Stimulated activated CD8-positive, alpha-beta memory T cell treated with anti-CD3 and anti-CD28 coated beads, Interleukin-15, amount 100 ng/mL, for 48 hours (primary cell): ENCODE measurements at places on chromosomes 1 and 21.

DNA sequence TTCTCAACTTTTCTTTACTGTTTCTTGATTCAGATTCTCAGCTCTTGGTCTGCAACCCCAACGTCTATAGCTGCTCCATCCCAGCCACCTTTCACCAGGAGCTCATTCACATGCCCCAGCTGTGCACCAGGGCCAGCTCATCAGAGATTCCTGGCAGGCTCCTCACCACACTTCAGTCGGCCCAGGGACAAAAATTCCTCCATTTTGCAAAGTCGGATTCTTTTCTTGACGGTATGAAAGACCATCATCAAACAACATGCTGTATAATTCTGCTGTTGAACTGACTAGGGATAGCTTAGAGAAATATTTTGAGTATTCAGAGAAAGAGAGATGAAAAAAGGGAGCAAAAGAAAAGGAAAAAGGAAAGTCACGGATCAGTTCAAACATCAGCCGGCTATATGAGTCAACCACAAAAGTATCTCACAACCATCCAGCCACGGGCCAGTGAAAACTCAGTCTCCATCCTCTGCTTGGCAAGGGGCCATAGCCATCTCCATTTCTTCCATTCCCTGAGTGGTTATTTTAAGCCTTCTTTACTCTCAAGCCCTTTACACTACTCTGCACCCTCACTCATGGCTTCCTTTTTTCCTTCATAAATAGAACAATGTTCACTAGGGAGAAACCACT, 14.1 kb downstream of the DNASE2B start:
- no peak for DNase-seq

- no peak for DNase-seq
Measured at GRCh38 chr1:108200687-108201051, 526 bp upstream of the SLC25A24 start.

DNA sequence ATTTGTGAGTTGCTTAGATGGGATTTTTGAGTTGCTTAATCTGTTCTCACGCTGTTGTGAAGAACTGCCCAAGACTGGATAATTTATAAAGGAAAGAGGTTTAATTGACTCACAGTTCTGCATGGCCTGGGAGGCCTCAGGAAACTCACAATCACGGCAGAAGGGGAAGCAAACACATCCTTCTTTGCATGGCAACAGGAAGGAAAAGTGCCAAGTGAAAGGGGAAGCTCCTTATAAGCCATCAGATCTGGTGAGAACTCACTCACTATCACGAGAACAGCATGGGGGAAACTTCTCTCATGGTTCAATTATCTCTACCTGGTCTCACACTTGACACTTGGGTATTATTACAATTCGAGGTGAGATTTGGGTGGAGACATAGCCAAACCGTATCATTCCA, 10.3 kb downstream of the CLIC6 start:
- no peak for DNase-seq

GRCh38 chr1:9621032-9621431, 30.5 kb upstream of the PIK3CD start:
- DNase-seq = no peak

GRCh38 chr1:2607641-2608091, 21.1 kb downstream of the PRXL2B start:
- no peak for DNase-seq

GRCh38 chr1:187267827-187268226, 439.1 kb downstream of the PLA2G4A start:
- DNase-seq = no peak
